ENCODE measurements at places on chromosomes 4 and X.

DNA sequence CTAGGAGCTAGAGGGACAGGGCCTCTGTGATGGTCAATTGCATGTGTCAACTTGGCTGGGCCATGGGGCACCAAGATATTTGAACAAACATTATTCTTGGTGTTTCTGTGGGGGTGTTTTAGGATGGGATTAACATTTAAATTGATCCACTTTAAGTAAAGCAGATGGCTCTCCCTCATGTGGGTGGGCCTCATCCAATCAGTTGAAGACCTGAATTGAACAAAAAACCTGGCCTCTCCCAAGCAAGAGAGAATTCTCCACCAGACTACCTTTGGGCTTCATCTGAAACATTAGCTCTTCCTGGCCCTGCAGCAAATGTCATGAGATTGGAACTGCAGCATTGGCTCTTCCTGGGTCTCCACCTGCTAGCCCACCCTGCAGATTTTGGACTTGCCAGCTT lies 207.1 kb upstream of the ATP6AP2 start:
- DNase-seq = no peak

GRCh38 chr4:153115322-153116290 lies 88.6 kb upstream of the TRIM2 start:
- peak; percentile 71 for DNase-seq

- DNase-seq = no peak
Measured at GRCh38 chrX:154516656-154517100, 646 bp upstream of the FAM3A start.

DNA sequence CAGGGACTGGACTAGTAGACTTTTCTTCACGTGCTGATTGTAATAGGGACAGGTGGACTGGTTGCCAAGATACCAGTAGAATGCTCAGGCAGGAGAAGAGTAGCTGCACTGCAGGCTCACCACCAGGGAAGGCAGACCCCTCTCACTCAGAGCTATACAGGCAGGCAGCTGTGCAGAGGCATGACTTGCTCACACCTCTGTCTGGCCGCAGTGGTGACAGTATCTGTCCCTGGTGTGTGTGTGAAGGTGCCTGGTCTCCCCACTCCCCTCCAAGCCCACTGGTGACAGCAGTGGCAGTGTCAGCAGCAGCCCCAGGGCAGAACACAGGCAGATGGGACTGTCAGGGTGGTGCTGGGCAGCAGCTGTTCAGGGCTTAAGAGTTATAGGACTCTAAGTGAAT lies 140.7 kb downstream of the RPS6KA6 start:
- no peak for DNase-seq

DNA sequence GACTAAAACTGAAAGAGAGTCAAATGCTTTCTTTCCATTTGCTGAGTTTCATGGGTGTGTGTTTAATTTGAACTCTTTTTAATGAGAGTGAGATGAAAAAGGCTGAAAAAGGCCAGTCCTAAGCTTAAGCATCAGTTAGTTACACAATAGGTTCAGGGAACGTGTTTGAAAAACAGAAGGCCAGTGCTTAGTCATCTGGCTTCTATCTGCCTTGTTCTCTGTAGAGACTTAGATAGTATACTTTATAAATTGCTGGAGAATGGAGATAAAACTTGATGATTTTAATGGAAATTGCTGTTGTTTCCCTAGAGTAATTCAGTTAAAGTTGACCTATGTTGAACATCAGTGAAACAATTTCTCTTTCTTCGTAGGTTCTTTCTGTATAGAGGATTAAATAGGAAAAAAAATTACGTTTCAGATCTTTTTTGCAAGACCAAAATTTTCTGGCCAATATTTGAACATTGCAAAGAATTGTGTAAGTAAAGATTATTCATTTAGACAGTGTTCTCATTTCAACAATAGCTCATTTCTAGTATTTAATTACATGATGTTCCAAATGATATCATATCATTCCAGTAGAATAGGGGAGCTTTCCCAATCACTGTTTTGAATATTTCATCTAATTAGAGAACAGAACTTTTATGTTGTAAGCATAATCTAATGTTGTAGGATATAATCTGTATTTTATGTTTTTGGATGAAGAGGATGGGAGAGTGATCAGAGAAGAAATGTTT lies 1088.8 kb downstream of the ADGRL3 start:
- DNase-seq = no peak

- DNase-seq = no peak
Measured at GRCh38 chrX:50814701-50815100, 707 bp upstream of the SHROOM4 start.
